Karpas-422 (cell line): ENCODE measurements at places on chromosomes 12 and 14.

GRCh38 chr12:104372061-104372720 is 68.7 kb downstream of the EID3 start:
- no peak for DNase-seq

DNA sequence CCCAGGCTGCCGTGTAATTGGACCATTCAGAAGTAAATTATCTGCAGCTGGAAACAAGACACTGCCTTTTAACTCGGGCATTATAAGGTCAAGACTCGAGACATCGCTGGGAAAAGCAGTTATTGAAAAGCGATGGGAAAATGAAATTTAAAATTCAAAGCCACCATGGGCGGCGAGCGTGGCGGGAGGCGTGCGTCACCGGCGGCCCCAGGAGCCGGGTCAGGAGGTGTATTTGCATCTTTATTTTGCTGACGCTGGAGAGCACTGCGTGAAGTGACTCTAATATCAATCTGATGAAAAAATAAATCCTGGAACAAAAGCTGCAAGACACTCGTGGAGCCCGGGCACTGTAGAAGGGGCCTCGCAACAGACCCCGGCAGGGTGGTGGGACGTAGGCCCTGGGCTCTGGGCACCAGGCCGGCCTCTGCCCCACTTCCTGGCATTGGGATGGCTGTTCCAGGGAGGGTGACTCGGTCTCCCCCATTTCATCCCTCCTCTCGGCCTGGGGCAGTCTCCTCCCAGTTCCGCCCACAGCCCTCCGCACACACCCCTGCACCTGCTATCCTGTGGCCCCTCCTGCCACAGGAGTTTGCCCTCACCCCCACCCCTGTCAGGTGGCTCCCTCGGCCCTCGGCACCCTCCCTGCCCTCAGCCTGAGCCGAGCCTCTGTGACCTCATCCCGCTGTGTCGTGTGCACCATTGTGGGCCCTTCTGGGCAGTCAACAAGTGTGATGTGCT is 196.2 kb downstream of the KIF26A start:
- DNase-seq = no peak

DNA sequence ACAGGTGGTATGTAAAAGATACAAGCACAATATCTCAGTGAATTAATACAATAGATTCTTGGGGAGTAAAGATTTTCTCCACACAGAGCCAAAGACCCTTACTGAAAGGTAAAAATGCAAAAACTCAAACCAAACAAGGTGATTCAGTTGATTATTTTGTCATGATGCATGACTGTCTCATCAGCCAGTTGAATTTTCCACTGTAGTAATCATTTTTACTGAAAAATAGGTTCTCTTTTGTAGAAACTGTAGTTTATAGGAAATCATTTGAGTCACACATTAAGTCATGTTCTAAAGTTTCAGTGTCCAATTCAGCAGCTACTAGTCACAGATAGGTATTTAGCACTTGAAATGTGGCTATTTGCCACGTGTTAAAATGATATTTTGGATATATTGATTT is 53.6 kb downstream of the PPFIA2 start:
- DNase-seq = no peak

- no peak for DNase-seq
Observed at GRCh38 chr14:44720707-44721106, 213.6 kb upstream of the FSCB start.

- no peak for DNase-seq
Observed at GRCh38 chr14:98931911-98932310, 340.1 kb downstream of the BCL11B start.

GRCh38 chr12:74499192-74499591 is 38.4 kb upstream of the ATXN7L3B start:
- DNase-seq = no peak

DNA sequence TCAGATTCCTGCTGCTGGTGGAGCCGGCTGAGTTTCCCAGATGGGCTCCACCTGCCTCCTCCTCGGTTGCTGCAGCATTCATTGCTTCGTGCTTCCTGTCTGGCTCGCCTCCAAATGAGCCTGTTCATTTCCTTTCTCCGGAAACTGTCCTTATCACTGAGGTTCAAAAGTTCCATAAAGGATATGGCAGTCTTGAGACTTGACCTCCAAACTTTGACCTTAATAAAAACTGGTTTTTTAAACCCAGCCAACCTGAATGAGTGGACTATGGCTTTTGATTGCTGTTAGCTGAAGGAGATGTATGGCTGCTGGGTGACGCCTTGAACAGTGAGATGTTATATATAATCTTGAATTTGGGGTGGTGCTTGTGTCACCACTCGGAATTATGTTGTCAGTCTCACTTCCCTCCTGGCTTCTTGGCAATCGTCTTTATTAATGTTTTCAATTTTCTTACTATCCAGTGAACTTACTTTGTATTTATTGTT is 62.7 kb downstream of the RASSF3 start:
- no peak for DNase-seq

GRCh38 chr14:42911642-42912041 is 1305.0 kb downstream of the LRFN5 start:
- DNase-seq = no peak

DNA sequence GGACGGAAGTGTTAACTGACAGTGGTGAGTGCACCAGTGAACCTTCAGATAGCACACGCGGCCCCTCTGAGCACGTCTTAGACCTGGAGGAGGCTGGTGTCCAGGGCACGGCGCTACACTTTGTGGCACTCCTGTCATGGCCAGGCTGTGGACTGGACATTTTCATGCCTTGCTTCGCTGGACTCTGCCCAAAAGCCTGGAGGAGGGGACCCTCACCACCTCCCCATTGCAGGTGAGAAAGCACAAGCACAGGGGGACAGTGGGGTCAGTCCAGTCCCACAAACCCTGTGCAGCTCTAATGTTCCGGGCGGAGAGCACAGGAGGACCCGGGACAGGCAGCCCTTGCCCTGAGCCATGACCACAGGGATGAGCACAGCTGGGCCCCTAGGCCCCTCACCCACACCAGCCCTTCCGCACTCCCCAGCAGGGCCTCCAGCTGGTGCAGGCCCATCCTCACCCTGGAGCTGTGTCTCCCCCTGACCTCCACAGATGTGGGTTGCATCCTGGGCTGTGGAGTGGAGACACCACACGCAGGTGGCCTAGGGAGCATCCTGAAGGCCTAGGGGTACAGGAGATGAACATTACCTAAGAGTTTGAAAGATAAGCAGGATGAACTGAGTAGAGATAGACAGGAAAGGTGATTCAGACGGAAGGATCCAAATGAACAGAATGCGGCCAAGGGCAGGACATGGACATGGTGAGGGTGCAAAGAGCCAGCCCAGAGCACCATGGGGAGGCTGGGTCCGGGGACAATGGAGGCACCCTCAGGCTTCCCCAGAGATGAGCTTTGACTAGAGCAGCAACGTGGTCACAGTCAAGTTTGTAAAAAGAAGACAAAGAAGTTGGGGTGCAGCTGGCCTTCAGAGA is 132.8 kb downstream of the BCL11B start:
- DNase-seq = no peak

DNA sequence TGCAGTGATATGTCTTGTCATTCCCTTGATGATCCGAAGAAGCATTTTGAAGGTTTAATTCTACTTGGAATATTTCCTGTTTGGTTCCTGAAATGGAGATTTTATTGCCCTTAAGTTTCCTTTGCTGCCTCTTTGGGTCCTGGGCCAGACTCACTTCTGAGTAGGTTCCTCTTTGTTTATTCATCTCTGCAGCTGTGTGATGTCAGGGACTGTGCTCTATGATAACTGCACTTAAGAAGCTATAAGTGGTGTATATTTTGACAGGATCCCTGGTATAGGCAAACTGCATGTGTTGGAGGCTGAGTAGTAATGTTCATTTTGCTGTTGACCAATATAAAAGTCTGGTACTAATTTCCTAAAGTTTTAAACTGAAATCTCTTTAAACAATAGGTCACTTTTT is at the start of gene KLRC4:
TSS of gene KLRC4 (minus strand) at position 366 of the 400 bp plus-strand sequence. CDS start at position 184, 182 bp downstream.
- DNase-seq = no peak

DNA sequence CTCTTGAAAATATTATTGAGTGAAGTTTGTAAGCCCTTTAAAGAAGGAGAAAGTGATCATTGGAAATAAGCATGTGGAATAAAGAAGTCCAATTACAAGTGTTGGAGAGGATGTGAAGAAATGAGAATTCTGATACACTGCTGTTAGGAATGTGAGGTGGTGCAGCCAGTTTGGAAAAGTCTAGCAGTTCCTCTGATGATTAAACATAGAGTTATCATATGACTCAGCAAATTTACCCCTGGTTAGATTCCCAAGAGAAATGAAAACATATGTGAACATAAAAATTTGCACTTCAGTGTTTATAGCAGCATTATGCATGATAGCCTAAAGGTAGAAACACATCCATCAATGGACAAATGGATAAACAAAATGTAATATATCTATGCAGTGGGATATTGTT is 319.9 kb downstream of the AEBP2 start:
- no peak for DNase-seq

- no peak for DNase-seq
Observed at GRCh38 chr14:52080808-52081755, 12.2 kb upstream of the NID2 start.

DNA sequence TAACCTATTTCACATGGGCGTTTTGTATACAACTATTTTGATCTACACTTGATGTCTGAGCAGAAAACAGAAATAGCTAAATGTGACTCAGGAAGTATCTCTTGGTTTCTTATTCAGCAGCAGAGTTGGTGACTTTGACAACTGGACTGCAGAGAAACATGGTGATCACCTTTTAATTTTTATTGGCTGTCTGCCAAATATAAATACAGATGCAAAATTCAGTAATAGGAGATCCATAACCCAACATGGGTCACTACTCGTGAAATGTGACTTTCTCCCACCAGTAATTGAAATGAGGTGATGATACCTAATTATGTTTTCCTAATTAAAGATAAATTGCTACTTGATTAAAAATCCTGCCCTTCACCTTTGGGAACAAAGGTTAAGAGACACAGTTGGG is 487.1 kb downstream of the NELL2 start:
- no peak for DNase-seq

DNA sequence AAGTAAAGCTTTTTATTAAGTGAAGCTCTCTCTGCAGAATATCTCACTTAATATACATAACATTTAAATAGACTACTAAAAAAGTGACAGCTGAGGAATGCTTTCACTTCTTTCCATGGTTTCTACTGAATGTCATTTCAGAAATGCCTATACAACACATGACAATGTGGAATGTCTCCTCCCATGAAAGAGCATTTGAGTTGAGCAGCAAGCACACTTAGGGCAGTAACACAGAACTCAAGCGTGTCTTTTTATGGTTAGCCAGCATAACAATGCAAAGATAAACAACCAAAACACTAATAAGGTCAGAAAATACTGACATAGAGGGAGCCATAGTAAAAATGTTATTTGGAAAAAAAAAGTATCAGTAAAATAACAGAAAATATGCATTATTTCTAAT is 9.4 kb downstream of the PPP1R12A start:
- DNase-seq = no peak

DNA sequence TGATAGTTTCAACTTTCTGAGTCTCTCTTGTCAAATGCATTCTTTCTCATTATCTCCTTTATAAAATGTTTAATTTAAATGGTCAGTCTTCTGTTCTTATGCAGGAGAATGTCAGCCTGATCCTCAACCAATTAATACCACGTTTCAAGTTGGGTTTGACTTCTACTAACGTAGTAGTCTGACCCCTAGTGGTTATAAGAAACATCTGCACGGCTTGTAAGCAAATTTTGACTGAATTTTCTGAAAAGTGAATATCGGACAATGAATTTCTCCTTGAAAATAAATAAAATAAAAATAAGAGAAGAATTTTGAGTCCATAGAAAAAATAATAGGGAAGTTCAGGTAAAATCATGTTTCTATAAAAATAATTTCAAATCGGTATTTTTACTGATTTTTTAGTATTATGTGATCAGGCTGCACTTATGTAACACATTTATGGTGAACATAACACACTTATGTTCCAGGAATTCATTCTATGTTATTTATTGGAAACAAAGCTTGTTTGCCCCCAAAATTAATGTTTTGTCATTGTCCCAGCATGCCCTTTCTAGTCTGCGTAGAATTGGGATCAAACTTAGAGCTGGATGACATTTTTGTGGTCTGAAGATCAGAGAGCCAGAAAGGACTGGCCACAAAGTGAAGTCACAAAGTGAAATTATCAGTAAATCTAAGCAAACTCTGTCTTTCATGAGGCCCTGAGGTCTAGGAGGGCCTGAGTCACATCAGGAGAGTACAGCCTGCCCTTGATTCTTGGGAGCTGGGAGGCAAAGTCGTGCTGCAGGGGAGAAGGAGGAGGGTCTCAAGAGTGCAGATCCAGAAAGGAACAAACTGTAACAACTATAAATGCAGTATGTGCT is 101.2 kb upstream of the STXBP6 start:
- DNase-seq = peak; percentile 84
